Kidney glomerular epithelial cell (primary cell): ENCODE measurements at places on chromosomes 11 and 22.

DNA sequence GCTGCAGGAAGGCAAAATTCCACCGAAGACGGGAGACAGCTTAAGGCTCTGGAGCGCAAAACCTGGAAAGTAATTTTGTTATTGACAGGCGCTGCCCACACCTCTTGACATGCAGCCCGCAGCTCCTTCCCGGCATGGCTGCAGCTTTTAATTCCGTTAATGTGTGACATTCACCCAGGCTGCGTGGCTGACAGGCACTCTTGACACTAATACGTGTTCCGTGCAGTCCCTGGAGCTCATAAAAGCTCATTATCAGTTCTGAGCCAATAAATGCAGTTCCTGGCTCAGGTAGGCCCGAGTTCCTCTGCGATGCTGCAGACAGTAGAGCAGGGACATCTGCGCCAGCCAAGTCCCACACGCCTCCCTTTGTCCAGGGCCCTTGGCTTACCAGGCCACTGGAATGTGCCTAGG lies 34.8 kb downstream of the TSPAN18 start:
- no peak for DNase-seq

GRCh38 chr11:31199378-31199777 lies 170.2 kb downstream of the DCDC1 start:
- DNase-seq = peak; percentile 73

DNA sequence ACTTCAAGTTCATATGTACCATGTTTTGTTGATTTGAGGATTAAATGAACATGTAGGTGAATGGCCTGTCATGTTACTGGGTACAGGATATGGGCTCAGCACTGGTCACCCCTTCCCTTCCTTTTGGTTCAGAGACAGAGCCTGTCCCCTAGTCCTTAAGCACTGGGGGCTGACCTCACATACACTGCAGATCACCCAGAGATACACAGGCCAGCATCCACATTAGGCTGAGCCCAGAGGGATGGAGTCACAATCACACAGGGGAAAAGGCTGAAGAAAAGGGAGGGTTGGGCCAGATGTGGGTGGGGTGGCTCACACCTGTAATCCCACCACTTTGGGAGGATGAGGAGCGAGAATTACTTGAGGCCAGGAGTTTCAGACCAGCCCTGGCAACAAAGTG lies 62.3 kb downstream of the IGLL5 start:
- DNase-seq = no peak

GRCh38 chr11:16001044-16001568 lies 355.2 kb downstream of the SOX6 start:
- DNase-seq = no peak

DNA sequence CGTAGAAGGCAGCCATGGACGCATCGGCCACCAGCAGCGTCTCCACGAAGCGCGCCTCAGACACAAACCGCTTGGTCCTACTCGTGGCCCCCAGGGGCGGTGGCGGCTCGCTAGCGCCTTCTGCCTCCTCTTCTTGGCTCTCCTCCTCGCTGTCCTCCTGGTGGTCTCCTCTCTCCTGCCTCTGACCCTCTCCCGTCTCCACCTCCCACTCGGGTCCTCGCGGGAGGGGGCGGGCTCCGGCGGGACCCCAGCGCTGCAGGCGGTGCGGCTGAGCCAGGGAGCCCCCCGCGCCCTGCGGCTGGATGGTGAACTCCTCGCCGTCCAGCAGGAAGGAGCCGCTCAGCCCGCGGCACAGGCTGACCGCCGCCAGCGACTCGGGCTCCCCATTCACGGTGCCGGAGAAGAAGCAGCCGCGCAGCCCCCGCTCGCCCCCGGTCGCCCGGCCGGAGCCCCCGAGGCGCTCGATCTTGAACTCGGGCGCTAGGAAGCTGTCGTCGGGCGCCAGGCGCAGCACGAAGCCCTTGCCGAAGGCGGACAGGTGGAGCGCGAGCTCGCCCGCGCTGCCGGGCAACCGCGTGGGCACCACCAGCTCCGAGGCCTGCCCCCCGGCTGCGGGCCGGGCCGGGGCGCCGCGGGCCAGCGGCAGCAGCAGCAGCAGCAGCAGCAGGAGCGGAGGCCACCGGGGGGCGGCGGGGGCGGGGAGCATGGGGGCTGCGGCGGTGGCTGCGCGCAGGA lies 661 bp downstream of the ADAMTS8 start:
- DNase-seq = no peak

GRCh38 chr11:88447281-88447680 lies 109.7 kb upstream of the CTSC start:
- no peak for DNase-seq

GRCh38 chr11:48085688-48086087 lies 105.3 kb downstream of the PTPRJ start:
- no peak for DNase-seq

GRCh38 chr11:69304686-69305085 lies 10.7 kb downstream of the MYEOV start:
- no peak for DNase-seq

DNA sequence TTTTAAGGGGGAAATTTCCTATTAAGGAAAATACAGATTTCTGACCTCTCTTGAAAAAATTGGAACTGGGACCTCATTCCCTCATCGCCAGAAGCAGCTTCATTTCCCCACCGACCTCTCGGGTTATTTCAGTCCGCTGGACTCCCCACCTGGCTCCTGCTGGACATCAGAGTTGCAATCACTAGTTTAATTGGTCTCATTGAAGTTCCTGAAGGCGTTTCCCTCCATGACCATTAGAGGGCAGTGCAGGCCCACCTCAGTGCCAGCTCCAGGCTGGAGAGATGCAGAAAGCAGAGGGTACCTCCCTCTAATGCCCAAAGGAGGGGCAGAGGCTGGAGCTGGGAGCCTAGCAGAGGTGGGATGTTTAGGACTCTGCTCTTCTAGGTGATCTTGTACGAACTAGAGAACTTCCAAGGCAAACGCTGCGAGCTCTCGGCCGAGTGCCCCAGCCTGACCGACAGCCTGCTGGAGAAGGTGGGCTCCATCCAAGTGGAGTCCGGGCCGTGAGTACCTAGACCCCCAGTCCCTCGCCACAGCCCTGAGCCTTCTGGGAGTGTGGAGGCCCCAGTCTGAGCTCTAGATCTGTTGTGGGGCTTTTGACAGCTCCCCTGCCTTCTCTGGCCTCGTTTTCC lies 2.7 kb downstream of the CRYBB3 start:
- DNase-seq = peak; percentile 62

- DNase-seq = no peak
Observed at GRCh38 chr11:8178297-8178696, 9.5 kb upstream of the RIC3 start.

DNA sequence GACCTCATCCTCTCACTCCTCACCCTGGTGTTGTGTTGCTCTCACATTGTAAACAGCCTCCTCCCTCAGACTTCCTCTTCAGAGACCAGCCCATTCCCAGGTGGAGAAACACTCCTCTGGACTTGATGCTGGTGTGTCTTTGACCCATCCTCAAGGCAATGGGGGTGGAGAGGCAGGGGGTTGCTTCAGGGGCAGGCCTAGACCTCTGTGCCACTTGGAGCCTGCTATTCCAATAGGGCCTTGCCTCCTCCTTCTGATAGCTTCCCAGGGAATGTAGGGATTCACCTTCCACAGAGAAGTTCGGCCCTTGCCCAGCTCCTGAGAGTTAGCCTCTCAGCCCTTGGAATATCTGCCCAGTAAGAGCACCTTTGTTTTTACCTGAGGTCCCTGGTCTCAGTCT lies 606.6 kb upstream of the CADM1 start:
- DNase-seq = no peak
